ENCODE measurements at places on chromosomes 7 and 10.

DNA sequence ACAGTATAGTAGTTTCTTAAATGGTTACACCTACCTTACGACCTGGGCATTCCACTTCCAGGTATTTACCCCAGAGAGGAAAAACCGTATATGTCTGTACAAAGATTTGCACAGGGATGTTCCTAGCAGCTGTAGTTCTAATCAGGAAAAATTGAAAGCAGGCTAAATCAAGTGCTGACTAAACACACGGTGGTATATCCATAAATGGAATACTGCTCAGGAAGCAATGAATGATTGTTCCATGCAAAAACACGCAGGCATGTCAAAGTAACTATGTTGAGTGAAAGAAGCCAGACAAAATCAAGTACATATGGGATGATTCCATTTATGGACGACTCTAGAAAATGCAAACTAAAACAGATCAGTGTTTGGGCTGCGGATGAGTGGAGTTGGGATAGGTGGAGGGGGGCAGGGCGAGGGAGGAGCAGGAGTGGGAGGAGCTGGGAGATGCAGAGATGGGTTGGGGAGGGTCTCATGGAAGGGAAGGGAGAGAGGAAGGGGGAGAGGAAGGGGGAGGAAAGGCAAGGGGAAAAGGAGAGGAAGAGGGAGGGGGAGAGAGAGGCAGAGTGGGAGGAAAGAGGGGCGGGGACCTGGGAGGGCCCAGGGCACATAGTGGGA lies 484 bp upstream of the MSRB2 start:
- DNase-seq = no peak

DNA sequence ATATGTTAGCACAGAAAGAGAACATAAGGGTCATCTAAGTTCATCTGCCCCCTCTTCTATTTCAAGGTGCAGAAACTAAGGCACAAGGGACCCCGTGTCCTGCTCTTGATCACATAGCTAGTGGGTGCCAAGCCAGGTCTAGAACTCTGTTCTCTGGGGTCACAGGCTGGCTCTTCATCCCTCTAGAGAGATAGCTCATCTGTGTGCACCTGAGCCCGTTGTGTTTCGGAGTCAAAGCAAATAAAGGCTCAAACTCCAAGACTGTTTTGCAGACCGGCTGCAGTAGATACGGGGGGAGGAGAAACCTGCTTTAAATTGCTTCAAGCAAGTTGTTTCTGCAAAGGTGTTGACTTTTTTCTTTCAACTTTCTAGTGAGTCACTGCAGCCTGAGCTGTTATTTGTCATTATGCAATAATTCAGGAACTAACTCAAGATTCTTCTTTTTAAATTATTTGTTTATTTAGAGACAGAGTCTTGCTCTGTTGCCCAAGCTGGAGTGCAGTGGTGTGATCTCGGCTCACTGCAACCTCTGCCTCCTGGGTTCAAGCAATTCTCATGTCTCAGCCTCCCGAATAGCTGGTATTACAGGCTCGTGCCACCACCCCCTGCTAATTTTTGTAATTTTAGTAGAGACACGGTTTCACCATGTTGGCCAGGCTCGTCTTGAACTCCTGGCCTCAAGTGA lies 6.5 kb downstream of the BLVRA start:
- DNase-seq = no peak

DNA sequence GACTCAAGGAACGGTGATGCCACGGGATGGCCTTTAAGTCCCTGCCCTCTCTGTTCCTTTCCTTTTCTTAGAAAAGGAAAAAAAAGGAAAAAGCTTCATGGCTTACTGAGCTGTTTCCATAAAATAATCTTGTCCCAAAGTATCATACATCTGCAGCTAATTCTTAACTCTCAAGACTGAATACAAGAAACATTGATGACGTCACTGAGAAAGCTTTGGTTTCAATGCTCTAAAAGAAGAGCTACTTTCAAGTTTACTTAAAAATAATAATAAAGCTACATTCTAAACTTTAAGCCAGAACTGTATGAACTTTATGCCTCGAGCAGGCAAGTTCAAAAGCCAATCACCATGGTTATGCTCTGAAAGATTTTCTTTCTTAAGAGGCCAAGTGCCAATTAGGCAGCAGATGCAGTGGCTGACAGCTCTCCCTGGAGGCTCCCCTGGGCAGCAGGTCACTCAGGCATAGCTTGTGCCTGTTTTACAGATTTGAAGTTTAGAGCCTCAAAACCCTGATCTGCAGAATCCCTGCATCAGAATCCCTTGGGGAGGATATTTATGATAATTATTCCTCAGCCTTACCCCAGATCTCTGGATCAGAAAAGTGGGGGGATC lies 165.0 kb downstream of the CHN2 start:
- no peak for DNase-seq

GRCh38 chr7:138657854-138658386 lies 43.2 kb downstream of the SVOPL start:
- DNase-seq = no peak

- no peak for DNase-seq
Measured at GRCh38 chr10:18829259-18829658, 170.0 kb downstream of the ARL5B start.

DNA sequence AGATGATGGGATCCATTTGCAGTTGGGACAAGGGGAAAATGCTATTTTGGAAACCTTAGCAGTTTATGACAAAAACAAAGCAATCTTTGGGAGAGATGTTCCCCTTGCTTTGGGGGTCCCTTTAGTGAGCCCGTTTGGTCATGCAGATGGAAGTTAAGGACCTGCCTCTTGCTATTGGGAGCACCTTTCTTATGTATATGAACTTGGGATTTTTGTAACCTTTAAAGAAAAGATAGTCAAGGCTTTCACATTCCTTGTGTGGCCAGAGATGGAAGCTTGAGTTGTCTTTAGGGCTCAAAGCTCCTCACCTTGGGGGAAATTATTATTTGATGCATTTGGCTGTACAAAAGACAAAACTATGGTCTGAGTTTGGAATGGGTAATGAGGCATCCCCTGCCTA lies 179.0 kb upstream of the PLPP4 start:
- no peak for DNase-seq

- no peak for DNase-seq
Measured at GRCh38 chr7:122600630-122601029, 98.3 kb downstream of the RNF133 start.

GRCh38 chr7:98976396-98977185 lies 98.3 kb downstream of the TRRAP start:
- no peak for DNase-seq

DNA sequence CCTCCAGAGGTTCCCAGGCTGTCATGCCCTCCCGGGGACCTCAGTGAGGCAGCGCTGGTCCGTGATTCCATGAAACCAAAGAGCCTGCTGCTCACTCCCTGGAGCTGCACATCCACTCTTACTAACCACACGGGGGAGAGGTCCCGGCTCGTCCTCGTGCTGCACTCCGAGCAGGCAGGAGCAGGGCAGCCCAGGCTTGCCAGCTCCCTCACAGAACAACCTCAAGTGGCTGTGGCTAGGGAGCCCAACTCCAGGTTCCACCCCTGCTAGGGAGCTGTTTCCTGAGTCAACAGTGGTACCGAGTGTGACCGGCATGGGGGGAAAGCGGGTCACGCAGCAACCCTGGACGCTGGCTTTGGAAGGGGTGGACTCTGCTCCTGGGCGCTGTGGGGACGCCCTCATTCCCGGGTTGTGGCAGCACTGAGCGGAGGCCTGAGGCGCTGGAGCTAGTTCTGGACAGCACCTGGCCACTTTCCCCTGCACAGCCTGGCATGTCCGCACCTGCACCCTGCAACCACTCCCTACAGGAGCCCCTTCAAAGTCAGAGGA lies 27.9 kb upstream of the PPP2R2D start:
- no peak for DNase-seq

GRCh38 chr7:158109364-158110033 lies 478.1 kb downstream of the PTPRN2 start:
- DNase-seq = no peak

DNA sequence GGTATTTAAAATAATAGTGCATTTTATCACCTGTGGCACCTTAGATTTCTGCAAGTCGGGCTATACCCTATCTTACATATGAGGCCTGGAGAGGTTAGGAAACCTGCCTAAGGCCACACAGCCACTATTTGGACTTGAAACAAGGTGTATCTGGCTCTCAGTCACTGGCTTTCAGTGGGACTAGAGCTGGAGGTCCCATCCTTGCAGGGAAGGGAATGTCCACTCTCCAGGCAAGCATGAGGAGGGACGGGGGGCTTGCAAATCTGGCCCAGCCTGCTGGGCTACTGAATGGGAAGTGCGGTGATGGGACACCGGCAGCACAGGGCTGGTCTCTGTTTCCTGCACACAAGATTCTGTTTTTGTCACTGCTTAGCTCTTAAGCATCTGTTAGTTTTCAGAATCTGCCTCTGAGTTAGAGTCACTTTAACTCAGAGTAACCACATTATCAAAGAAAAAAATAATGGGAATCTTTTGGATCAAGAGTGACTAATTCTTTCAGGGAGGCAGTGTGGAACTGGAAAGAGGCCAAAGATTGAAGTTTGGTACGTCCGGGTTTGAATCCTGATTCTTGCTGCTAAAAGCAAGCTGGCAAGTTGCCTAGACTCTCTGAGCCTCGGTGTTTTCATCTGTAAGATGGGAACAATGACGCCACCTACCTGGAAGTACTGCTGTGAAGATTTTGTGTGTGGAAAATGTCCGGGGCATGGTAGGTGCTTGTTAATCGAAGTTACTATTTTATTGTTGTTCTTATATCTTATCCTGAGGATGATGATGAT lies 33.8 kb upstream of the HABP2 start:
- DNase-seq = no peak

DNA sequence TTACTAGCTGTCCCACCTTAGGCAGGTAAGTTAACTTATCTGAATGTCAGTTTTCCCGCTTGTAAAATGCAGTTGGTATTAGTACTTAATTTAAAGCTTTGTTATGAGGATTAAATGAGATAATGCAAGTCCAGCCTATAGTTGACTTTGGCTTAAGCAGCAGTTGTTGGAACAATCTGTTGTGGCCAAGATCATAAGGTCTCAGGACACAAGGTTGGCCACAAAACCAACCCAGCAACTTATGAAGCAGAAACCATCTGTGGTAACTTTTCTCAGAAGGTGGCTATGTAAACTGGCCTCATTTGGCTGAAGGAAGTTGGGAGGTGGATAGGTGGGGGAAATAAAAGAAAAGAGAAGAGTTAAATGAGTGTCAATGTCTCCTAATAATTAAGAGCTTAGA lies 29.4 kb downstream of the ENTPD1 start:
- no peak for DNase-seq

DNA sequence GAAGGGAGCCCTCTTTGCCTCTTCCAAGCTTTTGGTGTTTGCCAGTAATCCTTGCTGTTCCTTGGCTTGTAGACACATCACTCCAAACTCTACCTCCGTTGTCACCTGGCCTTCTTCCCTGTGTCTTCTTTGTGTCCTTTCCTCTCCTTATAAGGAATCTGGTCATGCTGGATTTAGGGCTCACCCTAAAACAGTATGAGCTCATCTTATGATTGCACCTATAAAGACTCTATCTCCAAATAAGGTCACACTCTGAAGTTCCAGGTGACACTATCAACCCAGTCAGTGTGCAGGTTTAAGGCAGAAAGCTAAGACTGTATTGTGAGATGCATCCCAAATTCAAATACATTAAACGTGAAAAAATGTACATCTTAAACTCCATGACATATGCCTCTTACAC lies 49.0 kb upstream of the ZRANB1 start:
- no peak for DNase-seq

DNA sequence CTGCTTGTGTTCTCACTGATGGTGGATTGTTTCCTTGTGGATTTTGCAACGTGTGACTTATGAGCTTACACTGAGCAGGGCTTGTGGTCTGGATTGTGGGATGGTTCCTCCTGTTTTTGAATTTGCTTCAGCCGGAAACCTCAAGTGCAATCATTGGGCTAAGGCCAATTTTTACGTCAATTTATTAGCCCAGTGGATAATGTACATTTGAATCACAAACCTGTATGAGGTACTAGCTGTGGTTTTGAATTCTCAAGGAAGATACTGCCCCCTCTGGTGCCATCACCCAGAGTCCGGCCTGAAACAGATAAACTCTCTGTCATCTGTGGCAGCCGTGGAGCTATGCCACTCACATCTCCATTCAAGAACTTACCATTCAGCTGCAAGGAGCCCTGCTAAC lies 7.3 kb upstream of the ZNF777 start:
- peak; percentile 39 for DNase-seq

GRCh38 chr10:75464478-75465449 lies 33.3 kb downstream of the LRMDA start:
- DNase-seq = no peak

DNA sequence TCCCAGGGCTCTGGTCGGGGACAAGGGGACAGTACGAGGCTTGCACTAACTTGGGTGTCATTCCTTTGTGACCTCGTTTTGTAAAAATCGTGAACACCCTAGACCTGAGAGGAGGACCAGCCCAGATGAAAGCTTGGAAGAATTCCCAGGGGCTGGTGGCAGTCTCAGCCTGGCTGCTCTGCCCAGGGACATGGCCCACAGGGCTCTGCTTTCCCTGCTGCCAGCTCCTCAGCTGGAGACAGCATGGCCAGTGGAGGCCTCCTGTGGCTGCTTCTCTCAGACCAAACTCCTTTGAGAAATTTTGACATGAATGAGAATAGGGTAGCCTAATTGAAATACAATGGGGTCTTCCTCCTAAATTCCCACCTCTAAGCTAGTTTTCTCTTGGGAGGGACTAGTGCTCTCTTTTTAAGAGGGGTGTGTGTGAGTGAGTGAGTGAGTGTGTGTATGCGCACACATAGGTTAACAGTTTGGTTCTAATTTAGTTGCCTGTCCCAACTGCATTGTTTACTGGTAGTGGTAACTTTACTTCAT lies 140.3 kb upstream of the EFCAB10 start:
- DNase-seq = no peak

DNA sequence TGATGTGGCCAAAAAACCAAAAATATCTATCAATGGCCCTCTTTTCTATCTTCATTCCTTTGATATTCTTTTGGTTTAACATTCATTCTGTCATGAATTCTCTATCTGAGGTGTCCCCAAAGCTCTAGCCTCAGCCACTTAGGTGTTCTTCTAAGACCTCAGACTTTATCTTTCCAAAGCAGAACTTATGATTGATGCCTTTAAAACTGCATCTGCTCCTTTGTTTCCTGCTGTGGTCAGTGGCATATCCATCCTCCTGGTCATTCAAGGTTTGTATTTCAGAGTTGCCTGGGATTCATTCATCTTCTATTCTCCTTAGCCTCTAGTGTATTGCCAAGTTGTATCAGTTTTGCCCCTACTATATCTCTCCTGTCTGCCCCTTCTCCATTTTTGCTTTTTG lies 30.6 kb downstream of the FHIP2A start:
- DNase-seq = no peak

DNA sequence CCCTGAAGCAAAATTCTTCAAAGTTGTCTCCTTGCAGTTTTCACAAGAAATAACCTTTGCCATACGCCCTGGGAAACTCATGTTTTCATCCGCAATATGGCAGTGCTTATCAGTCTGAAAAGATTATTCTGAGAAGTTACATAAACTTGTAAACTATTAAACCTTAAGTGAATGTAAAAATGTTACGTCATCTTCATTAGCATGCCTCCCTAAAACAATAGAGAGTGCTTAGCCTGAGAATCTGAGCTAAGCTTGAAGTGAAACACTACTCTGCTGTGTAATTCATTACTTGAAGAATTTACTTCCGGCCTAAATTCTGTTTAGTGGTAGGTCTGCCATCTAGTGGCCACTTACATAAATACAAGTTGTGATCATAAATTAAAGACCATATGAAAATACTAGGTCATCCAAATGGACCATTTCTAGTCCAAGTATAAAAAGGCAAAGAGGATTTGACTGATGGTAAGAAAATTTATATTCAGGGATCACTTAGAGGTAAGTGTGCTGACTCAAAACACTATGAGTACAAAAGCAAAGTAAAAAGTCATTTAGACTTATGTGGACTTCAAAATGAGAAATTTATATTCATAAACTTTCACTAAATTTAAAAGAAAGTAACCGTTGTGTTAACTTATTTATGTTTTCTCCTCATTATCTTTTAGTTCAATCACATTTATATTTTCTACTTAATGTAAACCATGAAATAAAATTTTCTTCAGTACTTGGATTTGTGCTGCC lies 745.1 kb upstream of the LRRTM3 start:
- DNase-seq = peak; percentile 10
